SJSA1 (cell line): ENCODE measurements at places on chromosomes 6 and 20. TPM values are rescaled to one million over a fixed set of nuclear protein-coding genes. Genes with fewer than 3 reads are reported as not detected.

DNA sequence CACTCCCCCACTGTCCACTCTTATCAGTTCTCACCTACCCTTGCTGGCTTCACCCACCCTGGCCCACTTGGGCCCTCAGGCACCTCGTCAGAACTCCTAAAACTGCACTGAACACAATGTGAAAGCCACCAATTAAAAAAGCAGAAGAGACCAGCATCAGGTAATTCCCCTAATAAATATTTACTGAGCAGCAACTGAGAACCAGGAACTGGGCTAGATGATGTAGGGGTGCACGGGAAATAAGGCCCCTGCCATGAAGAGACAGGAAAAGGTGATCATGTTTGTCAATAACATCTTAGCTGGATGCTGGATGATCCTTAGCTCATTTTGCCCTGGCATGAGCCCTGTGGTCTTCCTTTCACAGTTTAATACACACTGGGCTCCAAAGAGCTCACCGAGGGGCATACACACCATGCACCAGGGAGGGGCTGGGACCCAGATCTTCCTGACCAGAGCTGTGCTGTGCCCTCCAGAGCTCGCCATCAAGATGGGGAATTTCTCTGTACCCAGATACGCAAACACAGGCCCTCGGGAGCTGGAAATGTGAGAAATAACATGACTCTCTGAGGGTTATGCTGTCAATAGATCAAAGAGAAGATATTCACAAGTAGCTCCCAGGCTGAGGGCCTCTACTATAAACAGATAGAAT is 113.6 kb upstream of the SLC22A16 start:
- DNase-seq, result no peak
- peaks cover 25% of the 10 kb centered on the region for H3K4me1 ChIP-seq
- no peaks in the 10 kb centered on the region for H3K36me3 ChIP-seq
- peak overlapping the region; percentile 85 for H3K27ac ChIP-seq
- no peaks in the 10 kb centered on the region for H3K27me3 ChIP-seq

DNA sequence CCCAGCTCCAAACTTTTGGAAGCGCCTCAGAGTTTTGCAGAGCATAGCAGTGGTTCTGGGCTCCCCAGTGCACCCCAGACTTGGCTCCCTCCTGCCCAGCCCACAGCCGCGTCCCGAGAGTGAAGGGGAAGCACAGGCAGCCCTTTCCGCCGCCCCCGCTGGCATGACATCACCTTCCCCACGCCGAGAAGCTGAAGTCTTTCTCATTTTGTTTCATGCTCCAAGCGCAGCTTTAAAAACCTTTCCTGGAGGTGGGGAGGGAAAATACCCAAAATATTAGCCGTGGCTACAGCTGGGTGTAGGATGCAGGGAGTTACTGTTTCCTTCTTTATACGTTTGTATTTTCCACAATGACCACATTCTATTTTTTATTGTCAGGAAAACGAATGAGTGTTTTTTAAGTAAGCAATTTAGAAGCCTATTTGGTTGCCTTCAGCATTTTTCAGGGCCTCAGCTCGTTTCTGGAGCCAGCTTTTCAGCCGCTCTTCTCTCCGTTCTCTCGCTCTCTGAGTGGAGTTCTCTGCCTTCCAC is 72.9 kb downstream of the SNX5 start:
- no peak overlapping the region for H3K4me3 ChIP-seq
- DNase-seq, result no peak
- no peak overlapping the region for H3K27ac ChIP-seq
- no peaks in the 10 kb centered on the region for H3K36me3 ChIP-seq
- H3K4me1 ChIP-seq, result peaks cover 17% of the 10 kb centered on the region
- H3K27me3 ChIP-seq, result no peaks in the 10 kb centered on the region

GRCh38 chr6:127937102-127937501 is 36.2 kb upstream of the THEMIS start:
- H3K4me1 ChIP-seq, result peaks cover 11% of the 10 kb centered on the region
- H3K4me3 ChIP-seq, result no peak overlapping the region
- H3K27ac ChIP-seq, result no peak overlapping the region
- H3K36me3 ChIP-seq, result no peaks in the 10 kb centered on the region
- H3K27me3 ChIP-seq, result no peaks in the 10 kb centered on the region

- H3K27ac ChIP-seq, result peak overlapping the region; percentile 90
- peaks cover 59% of the 10 kb centered on the region for H3K4me1 ChIP-seq
- H3K4me3 ChIP-seq, result no peak overlapping the region
Measured at GRCh38 chr20:50026746-50027575, 44.2 kb downstream of the SNAI1 start.

DNA sequence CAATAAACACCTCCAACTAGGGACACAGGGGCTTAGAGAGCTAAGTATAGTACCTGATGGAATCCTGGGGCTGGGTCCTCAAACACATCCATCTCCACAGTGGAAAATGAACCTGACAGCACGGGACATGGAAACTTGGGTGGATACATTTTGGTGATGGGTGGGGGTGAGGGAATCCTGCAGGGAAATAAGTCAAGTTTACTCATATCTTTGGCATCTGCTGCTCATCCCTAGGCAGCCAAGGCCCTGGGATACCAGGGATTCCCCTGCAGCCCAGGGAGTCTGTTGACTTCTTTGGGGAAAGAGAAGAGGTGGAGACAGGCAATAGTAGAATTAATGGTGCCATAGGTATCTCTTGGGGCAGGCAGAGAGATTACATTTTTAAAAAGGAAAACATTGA is 6.6 kb downstream of the APOBEC2 start:
- H3K36me3 ChIP-seq, result no peaks in the 10 kb centered on the region; the same call in 1 of the 2 replicates
- no peak overlapping the region for H3K4me3 ChIP-seq
- H3K27me3 ChIP-seq, result no peaks in the 10 kb centered on the region
- H3K4me1 ChIP-seq, result no peaks in the 10 kb centered on the region
- DNase-seq, result no peak
- no peak overlapping the region for H3K27ac ChIP-seq

DNA sequence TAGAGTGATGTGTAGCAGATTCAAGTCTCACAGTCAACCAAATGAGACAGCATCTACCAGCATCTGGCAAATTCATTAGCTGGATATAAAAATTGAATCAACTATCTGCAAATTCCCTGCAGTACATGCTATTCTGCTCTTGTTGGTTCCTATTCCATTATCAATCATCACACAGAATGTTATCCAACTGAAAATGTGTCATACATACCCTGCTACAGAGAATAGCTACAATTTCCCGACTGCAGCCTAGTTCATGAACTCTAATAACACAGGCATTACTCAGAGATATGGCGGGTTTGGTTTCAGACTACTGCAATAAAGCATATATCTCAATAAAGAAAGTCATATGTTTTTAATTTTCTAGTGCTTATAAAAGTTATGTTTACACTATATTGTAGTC is 78.4 kb downstream of the AHI1 start:
- no peaks in the 10 kb centered on the region for H3K4me1 ChIP-seq
- no peak overlapping the region for H3K27ac ChIP-seq
- no peak for DNase-seq
- no peaks in the 10 kb centered on the region for H3K36me3 ChIP-seq
- H3K4me3 ChIP-seq, result no peak overlapping the region
- H3K27me3 ChIP-seq, result no peaks in the 10 kb centered on the region

DNA sequence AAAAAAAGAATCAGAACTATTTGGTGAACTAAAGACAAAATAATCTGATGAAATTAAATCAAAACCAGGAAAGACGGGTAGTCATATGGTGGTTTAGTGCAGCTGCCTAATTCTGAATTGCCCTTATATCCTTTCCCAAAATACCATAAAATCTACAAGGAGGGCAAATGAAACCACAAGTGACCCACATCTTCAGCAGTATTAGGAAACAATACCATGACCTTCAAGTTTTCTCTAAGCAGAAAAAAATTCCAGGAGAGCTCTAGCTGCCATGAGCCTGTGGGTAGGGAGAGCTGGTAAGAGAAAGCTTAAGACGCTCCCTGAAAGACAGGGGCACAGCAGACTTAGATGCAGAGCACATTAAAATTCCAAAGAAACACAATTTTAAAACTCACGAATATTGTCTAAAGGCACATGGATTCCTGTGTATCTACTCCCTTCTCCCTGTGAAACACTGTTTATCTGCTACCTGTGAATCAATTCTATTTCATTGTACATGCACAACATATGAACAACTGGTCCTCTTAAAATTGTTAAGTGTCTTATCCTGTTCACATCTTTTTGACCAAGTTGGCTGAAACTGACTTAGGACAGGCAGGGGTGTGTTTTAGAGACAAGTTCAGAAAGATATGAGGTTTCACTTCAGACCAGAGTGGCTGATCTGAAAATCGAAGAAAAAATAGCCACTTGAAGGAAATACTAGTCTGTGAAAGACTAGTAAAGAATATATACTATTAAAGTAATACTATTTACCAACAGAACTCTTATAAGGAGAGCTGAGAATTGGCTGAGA is 153.6 kb upstream of the SHLD1 start:
- no peak overlapping the region for H3K4me3 ChIP-seq
- H3K27ac ChIP-seq, result no peak overlapping the region
- no peak for DNase-seq
- no peaks in the 10 kb centered on the region for H3K27me3 ChIP-seq
- H3K36me3 ChIP-seq, result peaks cover 50% of the 10 kb centered on the region

GRCh38 chr20:54084193-54084592 is 13.8 kb upstream of the BCAS1 start:
- peaks cover 9% of the 10 kb centered on the region; the same call in 1 of the 2 replicates for H3K4me1 ChIP-seq
- no peak overlapping the region for H3K4me3 ChIP-seq
- H3K27me3 ChIP-seq, result no peaks in the 10 kb centered on the region; the same call in 1 of the 2 replicates

- H3K27ac ChIP-seq, result no peak overlapping the region
- H3K4me3 ChIP-seq, result no peak overlapping the region
- peaks cover 3% of the 10 kb centered on the region; the same call in 1 of the 2 replicates for H3K4me1 ChIP-seq
- H3K27me3 ChIP-seq, result no peaks in the 10 kb centered on the region
Measured at GRCh38 chr6:149917679-149918078, 5.2 kb downstream of the RAET1G start.

DNA sequence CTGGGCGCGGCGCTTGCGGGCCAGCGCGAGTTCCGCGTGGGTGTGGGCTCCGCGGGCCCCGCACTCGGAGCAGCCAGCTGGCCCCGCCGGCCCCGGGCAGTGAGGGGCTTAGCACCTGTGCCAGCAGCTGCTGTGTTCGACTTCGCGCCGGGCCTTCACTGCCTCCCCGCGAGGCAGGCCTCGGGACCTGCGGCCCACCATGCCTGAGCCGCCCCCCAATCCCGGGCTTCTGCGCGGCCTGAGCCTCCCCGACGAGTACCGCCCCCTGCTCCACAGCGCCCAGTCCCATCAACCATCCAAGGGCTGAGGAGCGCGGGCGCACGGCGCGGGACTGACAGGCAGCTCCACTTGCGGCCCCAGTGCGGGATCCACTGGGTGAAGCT is 36.2 kb downstream of the RIOK1 start:
- H3K27ac ChIP-seq, result no peak overlapping the region
- no peak overlapping the region for H3K4me3 ChIP-seq
- no peak for DNase-seq
- H3K27me3 ChIP-seq, result no peaks in the 10 kb centered on the region
- H3K4me1 ChIP-seq, result no peaks in the 10 kb centered on the region

GRCh38 chr6:54609981-54610380 is 236.6 kb upstream of the FAM83B start:
- DNase-seq, result no peak
- H3K27ac ChIP-seq, result no peak overlapping the region

- H3K27ac ChIP-seq, result peak overlapping the region; percentile 91
- no peak overlapping the region for H3K4me3 ChIP-seq
- H3K27me3 ChIP-seq, result no peaks in the 10 kb centered on the region
- no peaks in the 10 kb centered on the region for H3K36me3 ChIP-seq
Measured at GRCh38 chr6:71197267-71197666, 91.3 kb upstream of the OGFRL1 start.

Gene HDGFL1
- not detected in 2 replicates for total RNA-seq

Gene L3MBTL1
- not detected in 2 replicates for total RNA-seq

Gene NOX3
- not detected in 2 replicates for total RNA-seq

Gene SAMD3
- total RNA-seq, result 0.29 TPM in 1 of 2 replicates, not detected in the other

Gene NFATC2
- total RNA-seq, result not detected in 2 replicates

Gene CRISP2
- not detected in 2 replicates for total RNA-seq
